Fibroblast of upper back skin (primary cell): ENCODE measurements at places on chromosomes 13 and 19.

- no peak for DNase-seq
Observed at GRCh38 chr13:82292334-82292733, 1589.9 kb downstream of the SLITRK1 start.

DNA sequence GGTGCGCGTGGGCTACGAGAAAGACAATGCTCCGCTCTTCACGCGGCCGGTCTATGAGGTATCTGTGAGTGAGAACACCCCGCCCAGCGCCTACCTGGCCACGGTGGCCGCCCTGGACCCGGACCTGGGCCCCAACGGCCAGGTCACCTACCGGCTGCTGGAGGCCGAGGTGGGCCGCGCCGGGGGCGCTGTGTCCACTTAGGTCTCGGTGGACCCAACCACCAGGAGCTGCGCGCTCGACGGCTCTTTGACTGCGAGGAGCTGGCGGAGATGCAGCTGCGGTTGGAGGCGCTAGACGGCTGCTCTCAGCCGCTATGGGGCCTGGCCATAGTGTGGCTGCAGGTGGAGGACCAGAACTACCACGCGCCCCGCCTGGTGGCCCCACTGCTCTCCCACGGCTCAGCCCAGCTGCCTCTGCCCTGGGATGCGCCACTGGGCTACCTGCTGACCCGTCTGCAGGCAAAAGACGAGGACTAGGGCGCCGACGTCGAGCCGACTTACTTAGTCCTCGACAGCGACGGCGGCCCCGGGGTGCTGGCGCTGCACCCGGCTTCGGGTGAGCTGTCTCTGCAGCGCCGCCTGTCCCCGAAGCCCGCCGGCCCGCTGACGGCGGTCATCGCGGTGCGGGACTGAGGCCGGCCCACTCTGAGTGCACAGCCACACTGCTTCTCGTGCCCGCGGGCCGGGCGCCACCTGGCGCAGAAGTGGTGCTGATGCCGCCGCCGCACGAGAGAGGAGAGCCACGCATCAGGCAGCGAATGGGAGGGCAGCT, 173.0 kb downstream of the OLFM4 start:
- DNase-seq = no peak

DNA sequence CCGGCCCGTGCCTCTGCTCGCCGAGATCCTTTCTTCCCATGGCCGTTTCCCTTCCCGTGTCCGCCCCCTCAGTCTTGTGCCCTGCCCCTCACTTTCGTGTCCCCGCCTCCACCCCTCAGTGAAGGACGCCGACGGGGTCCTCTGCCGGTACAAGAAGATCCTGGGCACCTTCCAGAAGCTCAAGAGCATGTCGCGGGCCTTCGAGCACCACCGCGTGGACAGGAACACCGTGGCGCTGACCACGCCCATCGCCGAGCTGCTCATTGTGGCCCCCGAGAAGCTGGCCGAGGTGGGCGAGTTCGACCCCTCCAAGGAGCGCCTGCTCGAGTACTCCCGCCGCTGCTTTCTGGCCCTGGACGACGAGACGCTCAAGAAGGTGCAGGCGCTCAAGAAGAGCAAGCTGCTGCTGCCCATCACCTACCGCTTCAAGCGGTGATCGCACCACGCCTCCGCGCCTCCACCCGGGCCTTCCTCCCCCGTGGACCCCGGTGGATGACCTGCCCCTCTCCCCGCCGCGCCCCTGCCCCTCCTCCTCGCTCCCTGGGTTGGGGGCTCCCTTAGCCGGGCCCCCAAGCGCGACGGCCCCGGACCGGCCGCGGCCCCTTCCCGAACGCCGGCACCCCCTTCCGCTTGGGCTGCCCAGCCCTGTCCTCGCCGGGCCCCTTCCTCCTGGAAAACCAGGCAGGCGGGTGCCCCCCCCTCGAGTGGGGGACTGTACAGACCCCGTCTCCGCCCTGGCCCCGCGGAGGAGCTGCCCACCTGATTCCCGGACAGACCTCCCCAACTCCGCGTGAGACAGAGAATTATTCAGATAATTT, 2.3 kb upstream of the U2AF2 start:
- no peak for DNase-seq

- DNase-seq = no peak
Observed at GRCh38 chr19:35628264-35628564, 622 bp upstream of the RBM42 start.

DNA sequence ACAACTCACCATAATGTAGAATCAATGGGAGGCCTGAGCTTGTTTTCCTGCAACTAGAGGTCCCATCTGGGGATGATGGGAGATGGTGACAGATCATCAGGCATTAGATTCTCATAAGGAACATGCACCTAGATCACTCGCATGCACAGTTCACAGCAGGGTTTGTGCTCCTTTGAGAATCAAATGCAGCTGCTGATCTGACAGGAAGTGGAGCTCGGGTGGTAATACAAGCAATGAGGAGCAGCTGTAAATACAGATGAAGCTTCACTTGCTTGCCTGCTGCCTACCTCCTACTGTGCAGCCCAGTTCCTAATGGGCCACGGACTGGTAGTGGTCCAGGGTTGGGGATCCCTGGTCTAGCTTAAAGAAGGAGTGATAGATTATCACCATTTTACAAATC, 33.0 kb downstream of the KPNA3 start:
- DNase-seq = peak; percentile 22

- DNase-seq = peak; percentile 25
Observed at GRCh38 chr19:10478476-10478875, 24.7 kb downstream of the KEAP1 start.

- DNase-seq = peak; percentile 49
Observed at GRCh38 chr19:18469069-18469846, 31.3 kb upstream of the ISYNA1 start.

DNA sequence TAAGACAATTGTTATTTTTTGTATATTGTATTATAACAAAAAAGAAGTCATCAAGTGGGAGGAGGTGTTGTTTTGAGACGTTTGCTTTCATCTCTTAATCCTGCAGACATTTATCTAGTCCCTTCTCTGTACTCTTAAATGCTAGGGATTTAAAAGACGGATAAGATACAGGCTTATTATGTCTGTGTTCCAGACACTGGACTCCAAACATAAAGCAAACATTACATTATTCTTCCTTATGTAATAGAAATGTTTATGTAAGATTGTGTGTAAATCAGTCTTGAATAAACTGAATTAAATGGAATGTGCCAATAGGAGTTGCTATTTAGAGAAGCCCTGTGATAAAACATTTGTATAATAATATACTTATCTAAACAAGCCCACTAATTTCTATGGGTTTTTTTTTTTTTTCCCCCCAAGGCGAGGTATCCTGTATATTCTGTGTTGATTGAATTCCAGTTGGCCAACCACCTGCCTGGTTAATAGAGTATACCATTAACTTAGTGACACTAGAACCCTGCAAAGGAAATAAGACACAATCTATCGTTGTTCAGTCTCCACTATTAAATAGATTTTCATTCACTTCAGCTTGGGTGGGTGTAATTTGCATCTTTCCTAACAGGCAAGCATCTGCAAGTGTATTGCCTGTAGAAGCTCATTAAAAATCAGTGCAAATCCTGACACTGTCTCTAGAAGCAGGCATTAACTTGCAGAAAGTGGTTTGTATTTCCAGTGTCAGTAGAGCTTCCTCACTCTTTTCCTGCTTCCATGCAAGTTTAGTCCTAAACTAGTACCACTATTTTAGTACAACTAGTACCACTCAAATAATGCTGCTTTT, 69.0 kb downstream of the LRCH1 start:
- DNase-seq = no peak

GRCh38 chr13:101394605-101395004, 21.7 kb downstream of the NALCN start:
- no peak for DNase-seq

- no peak for DNase-seq
Observed at GRCh38 chr19:1849886-1850398, 1.7 kb upstream of the REXO1 start.

DNA sequence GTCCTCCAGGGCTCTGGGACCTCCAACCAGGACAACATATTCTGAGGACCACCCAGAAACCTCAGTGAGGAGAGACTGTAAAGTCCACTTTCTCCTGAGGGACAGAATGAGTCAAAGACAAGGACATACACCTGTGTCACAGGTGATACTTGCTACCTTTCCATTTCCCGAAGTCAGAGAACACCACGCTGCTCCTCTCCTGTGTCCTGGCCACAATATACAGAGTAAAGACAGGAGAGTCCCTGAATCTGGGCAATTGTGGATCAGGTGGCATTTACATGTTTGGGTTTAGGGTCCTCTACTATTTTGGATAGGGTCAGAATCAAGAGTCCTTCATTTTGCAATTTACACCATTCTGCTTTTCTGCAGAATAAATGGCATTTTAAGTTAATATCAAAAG, 4.9 kb downstream of the MED26 start:
- DNase-seq = no peak

GRCh38 chr13:111431206-111431605, 110.8 kb downstream of the TEX29 start:
- no peak for DNase-seq

DNA sequence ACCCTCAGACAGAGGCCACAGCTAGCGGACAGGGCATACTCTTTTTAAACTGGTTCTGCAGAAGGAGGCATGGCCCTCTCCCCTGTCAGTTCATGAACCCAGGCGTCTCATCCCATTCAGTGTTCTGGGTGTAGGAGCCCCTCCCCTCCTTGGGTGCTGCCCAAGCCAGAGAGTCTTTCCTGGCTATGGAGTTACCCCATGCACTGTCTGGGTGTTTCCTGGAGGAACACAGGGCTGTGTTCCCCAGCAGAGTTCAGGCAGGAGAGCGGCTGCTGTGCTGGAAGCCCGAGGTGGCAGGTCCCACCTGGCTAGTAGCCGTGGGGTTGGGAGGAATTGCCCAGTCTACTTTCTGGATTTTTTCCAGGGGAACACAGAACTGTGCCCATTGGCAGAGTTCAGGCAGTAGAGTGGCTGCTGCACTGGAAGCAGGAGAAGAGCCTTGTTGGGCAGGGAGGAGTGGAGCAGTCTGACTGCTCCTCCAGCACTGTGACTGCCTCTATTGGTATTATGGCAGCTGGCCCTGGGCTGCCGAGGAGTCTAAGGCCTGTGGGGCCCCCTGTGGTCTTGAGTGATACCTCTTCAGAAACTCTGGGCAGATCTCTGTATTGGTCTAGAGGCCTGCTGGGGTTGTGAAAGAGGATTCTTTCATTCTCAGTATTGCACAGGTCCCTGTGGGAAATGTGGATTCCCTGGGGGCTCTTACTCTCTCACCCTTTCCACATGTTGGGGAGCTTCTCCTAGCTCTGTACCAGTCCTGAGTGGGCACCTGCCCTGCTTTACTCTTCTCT, 168.3 kb downstream of the PCDH20 start:
- DNase-seq = no peak

DNA sequence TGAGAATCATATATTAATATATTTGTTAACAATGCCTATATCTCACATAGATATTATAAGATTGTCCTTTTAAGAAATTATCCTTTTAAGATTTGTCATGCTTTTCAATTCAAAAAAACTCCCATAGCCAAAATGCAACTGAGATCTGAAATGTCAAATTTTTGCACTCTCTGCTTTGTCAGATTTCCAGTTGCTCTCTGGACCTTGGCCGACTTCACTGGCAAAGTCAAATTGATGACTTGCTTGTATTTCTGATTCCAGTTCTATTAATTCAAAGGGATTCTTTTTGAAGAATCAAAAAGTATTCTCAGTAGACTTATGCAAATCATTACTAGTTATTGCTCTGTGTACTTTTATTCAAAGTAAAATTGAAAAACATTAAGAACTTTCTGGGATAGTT, 101.2 kb upstream of the SCEL start:
- no peak for DNase-seq

GRCh38 chr13:39023316-39023715, 14.6 kb downstream of the PROSER1 start:
- no peak for DNase-seq

GRCh38 chr19:33795370-33796163, 1.1 kb upstream of the KCTD15 start:
- DNase-seq = peak; percentile 88

GRCh38 chr19:13234518-13234917, 84.3 kb downstream of the IER2 start:
- peak; percentile 27 for DNase-seq

GRCh38 chr13:76942363-76942762, 5.9 kb upstream of the ACOD1 start:
- no peak for DNase-seq

- DNase-seq = no peak
Observed at GRCh38 chr13:33869005-33869404, 51.1 kb downstream of the RFC3 start.

GRCh38 chr13:45178349-45179162, 22.3 kb downstream of the KCTD4 start:
- peak; percentile 84 for DNase-seq

GRCh38 chr19:17370026-17370587, 7.0 kb downstream of the PLVAP start:
- DNase-seq = peak; percentile 77

GRCh38 chr13:44274771-44275205, 98.8 kb upstream of the SERP2 start:
- DNase-seq = no peak
